Retina (tissue), 1 donor: ENCODE measurements at places on chromosomes 7 and 10.

GRCh38 chr10:110017907-110018306 is 10.1 kb downstream of the ADD3 start:
- no peak for DNase-seq

GRCh38 chr10:11598712-11599397 is 12.6 kb downstream of the USP6NL start:
- DNase-seq: no peak

DNA sequence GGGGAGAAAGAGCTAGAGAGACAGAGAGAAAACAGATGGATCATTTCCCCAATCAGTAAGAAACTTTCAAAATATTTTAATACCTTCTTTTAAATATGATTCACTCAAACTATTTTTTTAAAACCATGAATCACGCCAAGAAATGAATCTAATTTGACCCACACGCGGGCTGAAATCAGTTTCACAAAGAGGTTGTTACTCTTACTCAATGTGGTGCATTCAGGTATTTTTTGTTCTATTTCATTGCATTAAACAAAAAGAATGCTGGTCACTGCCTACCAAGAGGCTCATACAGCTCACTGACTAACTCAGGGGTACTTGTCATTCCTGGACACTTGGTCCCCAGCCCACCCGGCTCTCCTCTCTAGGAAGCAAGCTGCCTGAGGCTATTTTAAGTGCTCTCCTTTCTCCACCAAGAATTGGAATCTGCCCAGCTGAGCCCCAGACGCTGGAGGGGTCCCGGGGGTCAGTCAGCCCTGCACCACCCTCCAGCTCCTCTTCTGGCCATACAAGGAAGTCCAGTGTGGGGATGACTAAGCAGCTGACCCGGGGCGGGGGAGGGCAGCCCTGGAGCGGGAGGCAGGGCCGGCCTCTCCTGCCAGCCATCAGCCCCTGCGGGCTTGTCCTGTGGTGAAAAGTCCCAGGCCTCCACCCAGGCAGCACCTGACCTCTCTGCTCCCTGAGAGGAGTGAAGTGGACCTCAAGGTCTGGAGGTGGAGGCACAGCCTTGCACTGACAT is 21.7 kb upstream of the PFKP start:
- peak; percentile 70 for DNase-seq

GRCh38 chr7:1559626-1560590 is 3.9 kb upstream of the TMEM184A start:
- DNase-seq: no peak

DNA sequence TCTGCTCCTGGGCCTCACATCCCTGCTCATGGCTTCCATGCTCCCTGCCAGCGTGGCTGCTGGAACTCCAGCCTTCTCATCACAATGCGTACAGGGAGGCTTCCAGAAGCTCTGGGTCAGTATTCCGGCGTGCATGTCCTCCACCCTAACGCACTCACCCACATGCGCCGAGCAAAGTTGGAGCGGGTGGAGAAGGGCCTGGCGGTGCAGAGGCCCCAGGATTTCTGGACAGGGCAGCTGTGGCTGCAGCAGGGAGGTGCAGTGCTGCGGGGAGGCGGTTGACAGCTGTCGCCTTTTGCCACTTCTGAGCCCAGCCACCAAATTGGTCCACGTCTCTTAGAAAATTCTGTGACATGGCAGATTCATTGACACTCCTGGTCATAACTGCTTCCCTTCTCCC is 33.6 kb upstream of the FAM20C start:
- no peak for DNase-seq
